ENCODE measurements at places on chromosomes 6 and 20.

- no peak for DNase-seq
Observed at GRCh38 chr20:37245216-37246150, 16.1 kb downstream of the GHRH start.

- DNase-seq = no peak
Observed at GRCh38 chr20:10432079-10432478, 1.9 kb downstream of the MKKS start.

- DNase-seq = peak; percentile 31
Observed at GRCh38 chr6:26056583-26057350, 30.5 kb upstream of the HFE start.

GRCh38 chr6:5996714-5997419 lies 9.9 kb downstream of the NRN1 start:
- DNase-seq = no peak

GRCh38 chr6:26233649-26234420 lies 131.2 kb upstream of the BTN3A2 start:
- peak; percentile 53 for DNase-seq

- DNase-seq = no peak
Observed at GRCh38 chr6:116866281-116866871, 10.7 kb upstream of the RFX6 start.

DNA sequence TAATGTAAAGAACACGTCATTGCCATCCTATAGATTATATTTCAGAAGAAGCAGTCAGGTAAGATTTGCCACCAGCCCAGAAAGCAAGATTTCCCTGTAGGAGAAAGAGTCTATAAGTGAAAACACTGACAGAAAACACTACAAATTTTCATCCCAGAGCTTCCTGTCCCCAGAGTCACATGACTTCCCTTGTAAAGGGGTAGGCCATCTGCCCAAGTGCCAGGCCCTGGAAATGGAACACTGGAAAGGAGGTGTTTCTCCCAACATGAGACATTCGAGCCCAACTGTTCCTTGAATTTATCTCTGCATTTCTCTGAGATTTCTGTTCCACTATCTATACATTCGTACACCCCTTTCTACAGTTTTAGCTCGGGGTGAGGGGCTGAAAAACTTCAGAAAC lies 46.9 kb downstream of the RAMACL start:
- no peak for DNase-seq

- DNase-seq = no peak
Observed at GRCh38 chr6:119255492-119255891, 94.1 kb downstream of the MAN1A1 start.

GRCh38 chr20:19936466-19937200 lies 80.5 kb upstream of the NAA20 start:
- no peak for DNase-seq

GRCh38 chr6:67219346-67219745 lies 1415.7 kb upstream of the ADGRB3 start:
- no peak for DNase-seq

Measured in stimulated activated CD4-positive, alpha-beta T cell treated with anti-CD3 and anti-CD28 coated beads, Interleukin-12 subunit alpha, Interleukin-12 subunit beta, amount 100 ng/mL, for 48 hours (primary cell).